ENCODE measurements at places on chromosomes 3 and 15.

- DNase-seq: no peak
Measured at GRCh38 chr3:129584631-129585030, 21.8 kb downstream of the PLXND1 start.

DNA sequence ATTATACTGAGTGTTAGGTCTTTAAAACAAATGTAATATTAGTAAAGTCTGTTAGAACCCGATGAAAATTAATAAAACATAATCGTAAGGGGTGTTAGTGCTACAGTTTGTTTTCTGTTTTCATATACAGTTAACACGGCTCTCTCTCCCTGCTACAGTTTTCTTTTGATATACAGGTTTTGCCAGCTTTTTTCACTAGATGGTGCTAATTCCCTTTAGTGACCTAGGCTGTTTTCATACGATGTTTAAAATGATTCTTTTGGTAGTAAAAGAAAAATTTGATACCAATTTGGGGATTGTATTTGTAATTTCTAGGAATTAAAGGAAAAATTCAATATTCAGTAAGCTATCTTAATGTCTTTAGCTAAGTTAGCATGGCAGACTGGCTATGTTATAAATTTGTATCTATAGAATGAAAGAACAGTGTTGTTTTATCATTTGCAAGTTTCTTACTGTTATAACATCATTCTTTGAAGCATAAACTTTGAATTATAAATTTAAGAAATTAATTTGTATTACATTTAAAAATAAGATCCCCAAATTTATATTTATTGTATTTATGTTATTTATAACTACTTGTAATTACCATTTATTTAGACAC, 11.5 kb downstream of the APH1B start:
- peak; percentile 50 for DNase-seq

- DNase-seq: peak; percentile 68
Measured at GRCh38 chr3:132006605-132007204, 28.1 kb downstream of the CPNE4 start.

DNA sequence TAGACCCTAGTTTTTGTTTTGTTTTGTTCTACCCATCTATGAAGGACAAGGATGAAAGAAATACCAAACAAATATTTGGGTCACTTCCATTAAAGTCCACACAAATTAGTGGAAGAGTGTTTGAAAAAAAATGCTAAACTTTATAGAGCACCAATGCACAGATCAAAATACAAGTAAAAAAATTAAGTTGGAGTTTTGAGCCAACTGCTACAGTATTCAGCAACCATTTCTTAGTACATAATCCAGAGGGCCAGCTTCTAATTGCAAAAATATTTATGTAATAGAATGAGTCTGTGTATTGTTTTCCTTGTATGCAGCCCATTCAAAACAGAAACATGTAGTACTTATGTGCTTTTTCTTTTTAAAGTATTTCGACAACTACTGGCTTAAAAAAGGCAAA, 121.1 kb downstream of the CBLB start:
- no peak for DNase-seq

DNA sequence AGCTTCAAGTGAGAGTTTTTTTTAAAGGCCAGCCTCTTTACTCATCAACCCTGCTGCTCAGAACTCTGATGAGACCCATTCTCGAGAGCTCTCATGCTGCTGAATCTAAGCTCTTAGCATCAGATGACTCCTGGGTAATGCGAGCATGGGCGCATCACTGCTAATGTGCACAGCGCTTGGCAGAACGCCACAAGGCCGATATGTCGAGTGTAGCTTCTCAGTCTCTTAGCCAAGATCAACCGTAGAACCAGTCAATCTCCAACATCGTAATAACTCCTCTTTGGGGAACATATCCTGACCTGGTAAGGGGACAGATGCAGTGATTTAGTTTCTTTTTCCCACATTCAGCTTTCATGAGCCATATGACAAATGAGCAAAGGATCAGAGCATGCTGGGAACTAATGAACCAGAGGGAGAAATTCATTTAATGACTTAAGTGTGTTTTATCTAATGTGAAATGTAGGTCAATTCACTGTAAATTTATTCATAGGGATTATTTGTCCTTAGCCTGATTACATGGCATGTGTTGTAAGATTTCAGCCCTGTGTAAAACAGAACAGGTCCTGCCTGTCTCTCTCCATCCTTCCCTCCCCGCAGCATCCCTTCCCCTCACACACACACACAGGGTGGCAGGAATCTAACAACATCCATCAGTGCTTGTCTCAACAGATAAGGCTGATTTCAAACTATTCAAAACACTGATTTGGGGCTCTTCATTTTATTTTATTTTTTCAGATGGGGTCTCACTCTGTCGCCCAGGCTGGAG, 195.4 kb upstream of the C2CD4B start:
- no peak for DNase-seq

Measured in suppressor macrophage (primary cell).